Endodermal cell (in vitro differentiated cells): ENCODE measurements at places on chromosomes 7 and 10. TPM values are rescaled to one million over a fixed set of nuclear protein-coding genes. Genes with fewer than 3 reads are reported as not detected.

Gene GATA3
- total RNA-seq, result 42.4 and 51.3 TPM in 2 replicates

Gene UPK3B
- 0.93 to 2.3 TPM (median 1.1 TPM) in 3 replicates for total RNA-seq

Gene POM121
- total RNA-seq, result 45.3 to 57.9 TPM (median 56.0 TPM) in 3 replicates

Gene CDC14C
- not detected in 3 replicates for total RNA-seq
